ENCODE measurements at places on chromosomes 4 and X.

DNA sequence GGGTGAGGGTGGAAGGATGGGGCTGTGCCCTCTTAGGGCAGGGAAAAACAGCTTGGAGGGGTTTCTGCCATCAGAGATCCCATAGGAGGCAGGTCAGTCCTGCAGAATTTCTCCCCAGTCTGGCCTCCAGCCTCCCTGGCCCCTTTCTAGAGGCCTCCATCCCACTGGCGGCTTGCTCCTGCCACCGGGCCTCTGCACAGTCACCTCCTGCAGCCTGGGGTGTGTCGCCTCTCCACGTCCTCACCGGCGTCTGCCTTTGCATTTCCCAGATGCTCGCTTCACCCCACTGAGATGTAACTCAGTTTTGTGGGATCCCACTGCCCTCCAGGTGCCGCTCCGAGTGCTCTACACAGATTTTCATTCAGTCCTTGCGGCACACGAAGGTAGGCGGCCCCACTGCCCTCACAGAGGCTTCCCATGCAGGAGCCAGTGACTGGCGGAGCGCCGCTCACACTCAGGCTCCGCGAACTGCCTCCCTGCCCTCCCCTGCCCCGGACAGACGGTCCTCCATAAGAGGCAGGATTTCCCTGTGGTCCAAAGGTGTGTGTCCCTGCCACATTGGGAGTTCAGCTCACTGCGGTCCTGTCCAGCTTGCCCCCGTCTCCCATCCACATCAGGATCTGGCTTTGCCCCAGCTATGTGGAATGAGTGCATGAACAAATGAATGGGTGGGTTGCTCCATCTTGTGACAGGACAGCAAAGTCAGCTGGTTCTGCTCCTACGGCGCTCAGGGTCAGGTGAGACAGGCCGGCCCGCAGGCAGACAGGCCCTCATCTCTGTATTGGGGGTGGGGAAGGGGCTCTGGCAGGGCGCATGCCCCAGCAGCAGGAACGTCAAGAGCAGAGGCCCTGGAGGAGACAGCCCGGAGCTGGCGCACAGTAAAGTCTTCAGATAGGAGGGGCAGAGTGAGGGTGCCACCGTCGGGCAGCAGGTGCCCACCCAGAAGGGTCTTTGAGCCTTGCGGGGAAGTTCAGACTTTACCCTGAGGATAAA lies 2.7 kb upstream of the TMEM271 start:
- DNase-seq: no peak

- DNase-seq: no peak
Observed at GRCh38 chr4:139522457-139522856, 33.6 kb downstream of the SETD7 start.

- no peak for DNase-seq
Observed at GRCh38 chrX:42752730-42753129, 25.2 kb downstream of the PPP1R2C start.

- DNase-seq: no peak
Observed at GRCh38 chr4:182812916-182813315, 104.3 kb downstream of the DCTD start.

DNA sequence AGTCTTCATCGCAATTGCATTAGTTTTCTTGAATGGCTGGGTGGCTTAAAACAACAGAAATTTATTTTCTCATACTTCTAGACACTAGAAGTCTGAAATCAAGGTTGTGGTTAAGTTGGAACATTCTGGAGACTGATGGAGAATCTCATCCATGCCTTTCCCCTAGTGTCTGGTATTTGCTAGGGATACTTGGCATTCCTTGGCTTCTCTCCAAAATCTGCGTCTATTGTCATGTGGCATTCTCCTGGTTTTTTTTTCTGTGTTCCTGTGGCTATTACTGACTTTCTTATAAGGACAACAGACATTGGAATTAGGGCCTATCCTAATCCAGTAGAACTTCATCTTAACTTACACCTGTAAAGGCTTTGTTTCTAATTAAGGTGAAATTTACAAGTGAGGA lies 272.8 kb upstream of the EPHA5 start:
- DNase-seq: no peak

GRCh38 chr4:158161551-158162354 lies 11.1 kb downstream of the GASK1B start:
- no peak for DNase-seq

DNA sequence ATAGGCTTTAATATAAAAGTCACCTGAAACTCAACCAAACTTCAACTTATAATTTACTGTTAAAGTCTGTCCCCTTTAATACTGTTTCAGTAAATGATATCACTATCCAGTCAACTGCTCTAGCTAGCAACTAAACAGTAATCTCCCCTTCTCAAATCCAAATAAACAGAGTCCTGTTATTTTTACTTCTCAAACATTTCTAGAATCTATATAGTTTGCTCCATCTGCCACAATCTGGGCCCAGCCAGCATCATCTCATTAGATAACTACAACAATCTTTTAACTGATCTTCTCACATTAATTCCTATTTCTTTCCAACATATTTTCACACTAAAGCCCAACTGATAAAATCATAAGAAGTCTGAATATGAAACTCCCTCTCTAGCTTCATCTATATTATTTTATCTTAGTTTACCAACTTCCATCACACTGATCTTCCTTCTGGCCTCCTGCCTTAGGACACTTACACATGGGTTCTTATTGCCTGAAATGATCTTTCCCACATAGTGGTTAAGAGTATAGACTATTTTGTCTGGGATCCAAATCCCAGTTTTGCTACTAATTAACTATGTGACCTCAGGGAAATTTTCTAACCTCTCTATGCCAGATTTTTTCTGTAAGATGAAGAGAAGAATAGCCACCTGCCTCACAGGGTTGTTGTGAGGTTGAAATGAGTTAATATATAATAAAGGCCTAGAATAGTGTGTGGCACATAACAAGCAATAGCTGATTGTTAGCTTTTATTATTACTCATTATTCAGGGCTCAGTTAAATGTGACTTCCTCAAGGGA lies 18.6 kb downstream of the TBCK start:
- no peak for DNase-seq
